ENCODE measurements at places on chromosomes 7 and 10.

GRCh38 chr10:99234041-99234790 lies 1.4 kb downstream of the HPSE2 start:
- no peak for DNase-seq

GRCh38 chr7:21526448-21526847 lies 16.4 kb upstream of the DNAH11 start:
- no peak for DNase-seq

- DNase-seq: no peak
These were observed 103.3 kb downstream of the CFAP58 start for GRCh38 chr10:104456802-104457542.

DNA sequence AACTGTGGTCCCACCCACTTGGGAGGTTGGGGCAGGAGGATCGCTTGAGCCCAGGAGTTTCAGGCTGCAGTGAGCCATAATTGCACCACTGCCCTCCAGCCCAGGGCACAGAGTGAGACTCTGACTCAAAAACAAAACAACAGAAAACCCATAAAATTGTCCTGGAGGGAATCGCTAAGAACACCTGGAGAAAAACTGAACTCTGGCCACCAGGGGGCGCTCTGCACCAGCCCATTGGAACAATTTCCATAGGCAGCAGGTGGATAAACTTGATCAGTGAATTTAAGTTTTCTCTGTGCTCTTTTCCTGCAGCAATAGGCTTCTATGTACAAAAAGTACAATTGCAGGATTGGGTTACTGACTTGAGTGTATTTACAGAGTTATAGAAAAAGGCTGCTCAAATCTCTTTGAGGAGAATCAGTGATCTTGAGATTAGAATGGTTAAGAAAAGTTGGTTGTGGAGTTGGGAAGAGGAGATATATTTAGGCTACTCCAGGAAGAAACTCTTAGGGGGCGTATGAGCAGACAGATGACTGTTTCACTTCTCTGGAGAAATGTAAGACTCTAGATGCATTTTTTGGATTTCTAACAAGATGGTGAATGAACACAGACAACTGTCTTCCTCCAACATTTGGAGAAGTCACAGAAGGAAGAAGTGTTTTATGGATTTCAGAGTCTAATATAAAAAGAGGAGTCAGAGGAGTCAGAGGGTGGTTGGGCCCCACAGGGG lies 274.9 kb upstream of the GALNT17 start:
- peak; percentile 56 for DNase-seq

Measured in NCI-H2107 (cell line).